ENCODE measurements at places on chromosomes 13 and 19. TPM values are rescaled to one million over a fixed set of nuclear protein-coding genes. Genes with fewer than 3 reads are reported as not detected.

The NFIX gene
- 177 TPM for total RNA-seq

The FFAR1 gene
- total RNA-seq: not detected

The ZNF813 gene
- 3.7 TPM for total RNA-seq

The USP12 gene
- total RNA-seq: 30.9 TPM

The AP3D1 gene
- total RNA-seq: 84.7 TPM

The THSD8 gene
- total RNA-seq: not detected

The TNNT1 gene
- 44.0 TPM for total RNA-seq

The C19orf81 gene
- not detected for total RNA-seq

The ZNF837 gene
- total RNA-seq: 12.0 TPM

The PINLYP gene
- 0.99 TPM for total RNA-seq

The SYNGR4 gene
- not detected for total RNA-seq

The UPK1A gene
- 5.1 TPM for total RNA-seq

DNA sequence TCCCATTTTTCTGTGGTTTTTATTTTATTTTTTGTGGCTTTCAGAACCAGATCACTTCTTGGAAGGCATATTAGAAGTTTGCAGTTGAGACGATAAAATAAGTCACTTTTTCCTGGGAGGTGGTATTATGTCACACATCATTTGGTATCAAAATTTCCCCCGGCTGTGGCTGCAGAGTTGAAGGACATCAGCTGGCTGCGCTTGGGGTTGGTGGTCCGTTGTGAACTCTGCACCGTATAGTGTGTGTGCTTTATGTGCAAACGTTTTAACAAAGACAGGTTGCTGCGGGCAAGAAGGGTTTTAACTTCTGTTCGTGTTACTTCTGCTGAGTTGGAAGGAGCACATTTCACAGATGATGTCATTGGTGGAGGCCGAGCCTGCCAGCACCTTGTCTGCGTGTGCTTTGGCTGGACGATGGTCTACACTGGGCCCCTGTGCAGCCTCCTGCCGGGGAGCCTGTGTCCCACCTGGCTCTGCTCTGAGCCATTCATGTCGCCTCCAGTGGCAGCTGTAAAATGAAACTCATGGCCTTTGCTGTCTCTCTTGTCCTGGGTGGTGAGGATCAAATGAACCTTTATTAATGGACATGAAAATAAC lies 9.6 kb downstream of the ATP11A start:
- DNase-seq: peak; percentile 56

GRCh38 chr13:50531917-50532899 lies 311.3 kb downstream of the DLEU7 start:
- DNase-seq: no peak

DNA sequence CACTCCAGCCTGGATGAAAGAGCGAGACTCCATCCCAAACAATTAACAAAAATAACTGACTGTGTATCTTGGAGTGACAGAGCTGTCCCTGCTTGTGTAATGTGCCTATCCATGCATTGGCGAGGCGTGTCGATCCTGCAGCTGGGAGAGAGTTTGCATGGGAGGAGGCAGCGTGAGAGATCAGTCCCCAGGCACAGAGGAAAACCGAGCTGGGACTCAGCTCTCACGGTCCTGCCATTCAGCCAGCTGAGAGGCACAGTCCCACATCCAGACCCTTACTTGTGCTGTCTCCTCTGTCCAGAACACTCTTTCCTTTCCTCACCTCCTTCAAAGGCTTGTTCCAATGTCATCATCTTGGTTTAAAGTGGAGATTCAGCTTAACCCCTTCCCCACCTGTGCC lies 11.9 kb upstream of the SULT2B1 start:
- no peak for DNase-seq

- no peak for DNase-seq
Observed at GRCh38 chr19:32866564-32867265, 2.9 kb downstream of the SLC7A9 start.

- no peak for DNase-seq
Observed at GRCh38 chr19:53311044-53311443, 22.5 kb upstream of the ZNF845 start.

GRCh38 chr19:18021121-18021755 lies 13.3 kb downstream of the ARRDC2 start:
- DNase-seq: peak; percentile 97

DNA sequence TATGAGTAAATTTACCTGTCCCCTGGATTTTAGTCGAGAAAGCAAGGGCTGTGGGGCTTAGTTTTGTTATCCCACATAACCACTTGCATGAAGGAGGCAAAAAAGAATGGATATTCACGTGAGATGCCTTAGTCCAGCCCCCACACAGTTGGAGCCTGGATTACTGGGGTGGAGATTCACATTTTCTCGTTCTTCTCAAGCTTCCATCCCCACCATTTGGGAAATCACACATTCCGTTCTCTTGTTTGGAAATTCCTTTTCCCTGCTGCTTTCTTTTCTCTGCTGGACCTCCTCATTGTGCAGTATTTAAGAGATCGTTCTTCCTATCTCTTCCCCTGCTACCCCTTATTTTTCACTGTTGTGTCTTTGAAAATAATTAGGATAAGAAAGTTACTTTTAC lies 45.1 kb upstream of the FARP1 start:
- DNase-seq: no peak

DNA sequence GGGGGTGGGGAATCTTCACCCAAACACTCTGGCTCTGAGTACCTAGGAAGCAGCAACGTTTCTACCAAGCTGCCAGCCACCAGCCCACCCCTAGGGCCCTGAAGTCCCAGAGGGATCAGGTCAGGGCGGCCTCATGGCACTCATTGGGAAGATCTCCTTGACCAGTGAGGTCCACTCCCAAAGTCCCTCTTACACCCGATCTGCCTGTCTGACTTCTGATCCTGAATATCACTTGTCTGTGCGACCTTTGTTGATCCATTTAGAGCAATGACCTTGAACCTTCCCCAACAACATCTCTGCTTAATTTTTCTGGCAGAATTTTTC lies 2.1 kb upstream of the GNA15 start:
- no peak for DNase-seq

DNA sequence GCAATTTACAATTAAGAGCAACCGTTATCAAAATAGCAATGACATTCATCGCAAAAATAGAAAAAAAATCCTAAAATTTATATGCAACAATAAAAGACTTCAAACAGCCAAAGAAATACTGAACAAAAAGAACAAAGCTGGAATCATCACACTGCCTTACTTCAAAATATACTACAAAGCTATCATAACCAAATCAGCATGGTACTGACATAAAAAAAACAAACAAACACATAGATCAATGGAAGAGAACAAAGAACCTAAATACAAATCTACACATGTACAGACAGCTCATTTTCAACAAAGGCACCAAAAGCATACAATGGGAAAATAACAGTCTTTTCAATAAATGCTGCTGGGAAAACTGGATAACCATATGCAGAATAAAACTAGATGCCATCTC lies 6.4 kb downstream of the ZNF562 start:
- no peak for DNase-seq

- DNase-seq: no peak
Observed at GRCh38 chr13:106942563-106942962, 374.6 kb upstream of the ARGLU1 start.

DNA sequence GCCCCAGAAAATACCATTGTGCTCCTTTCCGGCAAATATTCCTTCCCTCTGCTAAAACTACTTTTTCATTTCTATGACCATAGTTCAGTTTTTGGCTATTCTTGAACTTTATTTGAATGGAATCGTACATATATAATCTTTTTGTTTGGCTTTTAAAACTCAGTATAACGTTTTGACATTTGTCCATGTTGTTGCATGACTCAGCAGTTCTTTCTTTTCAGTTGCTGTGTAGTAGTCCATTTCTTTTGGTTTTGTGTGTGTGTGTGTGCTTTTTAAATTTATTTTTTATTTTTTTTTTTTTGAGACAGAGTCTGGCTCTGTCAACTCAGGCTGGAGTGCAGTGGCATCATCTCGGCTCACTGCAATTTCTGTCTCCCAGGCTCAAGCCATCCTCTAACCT lies 35.0 kb downstream of the ITM2B start:
- no peak for DNase-seq

DNA sequence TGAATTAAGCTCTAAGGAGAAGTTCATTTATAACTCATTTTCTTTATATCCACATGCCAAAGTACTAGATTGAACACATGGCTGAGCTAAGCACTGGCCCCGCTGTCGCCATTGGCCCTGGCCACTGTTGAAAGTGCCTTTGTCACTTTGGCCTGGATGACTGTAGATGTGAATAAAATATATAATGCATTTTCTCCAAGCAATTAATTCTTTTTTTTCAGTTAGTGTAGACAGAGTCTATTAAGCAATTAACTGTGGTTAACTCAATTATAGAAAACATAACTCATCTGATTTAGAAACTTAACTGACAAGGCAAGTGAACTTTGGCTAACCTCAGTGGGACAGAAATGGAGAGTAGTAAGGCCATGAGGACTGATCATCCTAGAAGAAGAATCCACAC lies 965.6 kb downstream of the EFNB2 start:
- DNase-seq: no peak

DNA sequence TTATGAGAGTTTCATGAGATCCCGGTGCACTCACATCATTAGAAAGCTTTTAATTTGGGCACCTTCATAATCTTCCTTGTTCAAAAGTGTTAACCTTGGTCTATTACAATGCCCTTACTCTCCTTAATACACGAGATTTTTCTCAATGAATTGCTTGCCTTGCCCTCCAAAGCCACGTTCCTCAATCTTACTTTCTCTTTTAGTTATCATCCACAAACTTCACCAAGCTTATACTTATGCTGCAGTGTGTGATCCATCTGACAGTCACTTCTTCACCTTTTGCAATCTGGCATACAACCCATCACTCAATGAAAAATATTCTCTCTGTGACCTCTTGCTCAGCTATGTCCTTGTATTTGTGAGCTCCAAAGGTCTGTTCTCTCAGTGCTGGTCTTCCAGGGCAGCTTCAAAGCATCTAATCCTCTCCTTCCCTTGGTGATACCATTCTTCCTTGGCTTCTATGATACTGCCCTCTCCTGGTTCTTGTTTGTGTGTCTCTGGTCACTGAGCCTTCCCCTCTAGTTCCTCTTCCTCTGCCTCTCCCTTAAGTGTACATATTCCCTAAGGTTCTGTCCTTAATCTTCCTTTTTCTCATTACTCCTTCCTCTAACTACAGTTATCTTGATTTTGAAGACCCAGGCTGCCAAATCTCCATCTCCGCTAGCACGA lies 202.2 kb upstream of the STARD13 start:
- no peak for DNase-seq

- no peak for DNase-seq
Observed at GRCh38 chr13:94674609-94675348, 37.6 kb downstream of the SOX21 start.

- DNase-seq: no peak
Observed at GRCh38 chr13:98298599-98298998, 121.5 kb upstream of the RNF113B start.

DNA sequence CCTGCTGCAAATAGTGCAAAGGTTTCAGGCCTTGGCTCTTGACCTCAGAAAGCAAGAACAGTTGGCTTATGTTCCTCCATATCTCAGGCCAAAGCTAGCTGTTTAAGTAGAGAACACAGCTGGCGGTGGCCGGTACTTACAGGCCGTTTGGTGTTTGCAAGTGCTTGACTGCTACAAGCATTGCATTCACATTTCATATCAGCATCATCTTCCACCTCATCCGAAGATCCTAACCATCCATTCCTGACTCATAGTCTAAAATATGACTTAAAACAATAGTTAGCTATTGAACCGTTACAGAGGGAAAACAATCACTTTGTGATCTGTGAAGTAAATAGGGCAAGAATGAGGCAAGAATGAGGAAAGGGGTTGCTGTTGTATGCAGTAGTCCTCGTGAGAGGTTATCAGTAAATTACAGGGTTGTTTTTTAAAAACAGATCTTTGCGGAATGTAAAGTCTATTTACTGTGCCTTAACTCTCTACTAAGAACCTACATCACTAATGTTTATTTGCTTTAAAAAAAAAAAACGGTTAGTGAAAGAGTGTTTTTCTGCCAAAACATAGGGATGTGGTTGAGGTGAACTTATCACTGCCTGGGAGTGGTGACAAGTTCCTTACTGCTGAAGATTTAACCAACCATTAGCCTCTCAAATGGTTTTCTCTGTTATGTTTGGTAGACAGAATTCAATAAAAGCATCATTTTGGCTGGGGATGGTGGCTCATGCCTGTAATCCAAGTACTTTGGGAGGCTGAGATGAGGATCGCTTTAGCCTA lies 21.6 kb upstream of the WDR88 start:
- no peak for DNase-seq

DNA sequence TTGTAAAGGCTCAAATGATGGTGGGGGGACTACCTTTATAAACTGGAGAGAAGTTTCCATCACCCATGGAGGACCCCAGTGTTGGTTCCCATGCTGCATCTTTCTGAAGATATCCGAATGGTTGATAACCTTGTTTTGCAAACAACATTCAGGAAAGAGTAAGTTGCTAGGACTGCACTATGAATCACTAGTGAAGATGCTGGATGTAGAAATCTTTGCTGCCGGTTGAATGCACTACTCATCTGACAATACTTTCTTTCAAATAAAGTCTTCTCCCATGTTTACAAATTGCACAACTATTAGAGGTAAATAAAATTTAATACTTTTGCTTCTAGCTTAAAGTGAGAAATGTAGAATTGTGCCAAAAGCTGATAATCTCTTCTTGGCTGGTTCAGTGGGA lies 198.4 kb upstream of the SLITRK6 start:
- DNase-seq: no peak

DNA sequence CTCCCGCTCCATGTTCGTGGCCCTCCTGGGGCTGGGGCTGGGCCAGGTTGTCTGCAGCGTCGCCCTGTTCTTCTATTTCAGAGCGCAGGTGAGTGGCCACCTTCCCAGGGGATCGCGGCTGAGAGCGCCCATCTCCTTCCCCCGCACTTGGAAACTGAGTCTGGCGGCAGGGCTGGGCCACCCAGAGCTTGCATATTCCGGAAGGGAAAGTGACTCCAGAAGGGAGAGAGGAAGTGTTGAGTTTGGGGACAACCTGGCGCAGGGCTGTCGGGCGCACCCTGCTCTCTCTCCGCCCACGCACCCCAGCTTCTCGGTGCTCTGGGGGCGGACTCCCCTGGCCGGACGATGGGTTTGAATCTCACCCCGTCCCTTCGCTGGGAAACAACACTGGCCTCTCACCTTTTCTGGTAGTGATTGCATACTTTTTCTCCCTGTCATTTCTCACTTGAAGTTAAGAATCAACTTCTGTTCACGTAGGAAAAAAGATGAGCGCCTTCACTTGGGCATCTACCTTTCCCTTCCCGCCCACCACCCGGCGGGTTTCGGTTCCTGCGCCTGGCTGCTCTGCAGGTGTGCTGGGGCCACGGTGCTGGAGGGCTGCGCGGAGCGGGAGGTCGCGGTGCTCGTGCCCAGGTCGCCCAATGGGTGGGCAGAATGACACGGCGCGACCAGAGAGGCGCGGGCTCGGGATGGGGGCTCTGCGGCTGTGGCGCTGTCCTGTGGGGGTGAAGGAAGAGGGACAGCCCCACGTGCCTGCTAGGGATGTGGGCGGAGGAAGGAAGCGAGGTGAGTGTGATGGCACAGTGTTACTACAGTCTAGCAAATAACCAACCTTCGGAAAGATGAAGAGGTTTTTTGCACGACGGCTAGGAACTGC lies 721 bp downstream of the TNFSF11 start:
- no peak for DNase-seq

- DNase-seq: no peak
Observed at GRCh38 chr13:60214213-60215055, 50.7 kb upstream of the DIAPH3 start.

GRCh38 chr13:42487221-42487620 lies 86.7 kb upstream of the TNFSF11 start:
- no peak for DNase-seq

- no peak for DNase-seq
Observed at GRCh38 chr19:2619076-2619475, 83.4 kb downstream of the GNG7 start.

All from lower leg skin (tissue), 4 donors.